ENCODE measurements at places on chromosomes 7 and 10.

GRCh38 chr7:152120210-152120609 is 94.7 kb downstream of the GALNT11 start:
- DNase-seq, result no peak

GRCh38 chr7:124722292-124722691 is 43.3 kb downstream of the GPR37 start:
- DNase-seq, result peak; percentile 4

DNA sequence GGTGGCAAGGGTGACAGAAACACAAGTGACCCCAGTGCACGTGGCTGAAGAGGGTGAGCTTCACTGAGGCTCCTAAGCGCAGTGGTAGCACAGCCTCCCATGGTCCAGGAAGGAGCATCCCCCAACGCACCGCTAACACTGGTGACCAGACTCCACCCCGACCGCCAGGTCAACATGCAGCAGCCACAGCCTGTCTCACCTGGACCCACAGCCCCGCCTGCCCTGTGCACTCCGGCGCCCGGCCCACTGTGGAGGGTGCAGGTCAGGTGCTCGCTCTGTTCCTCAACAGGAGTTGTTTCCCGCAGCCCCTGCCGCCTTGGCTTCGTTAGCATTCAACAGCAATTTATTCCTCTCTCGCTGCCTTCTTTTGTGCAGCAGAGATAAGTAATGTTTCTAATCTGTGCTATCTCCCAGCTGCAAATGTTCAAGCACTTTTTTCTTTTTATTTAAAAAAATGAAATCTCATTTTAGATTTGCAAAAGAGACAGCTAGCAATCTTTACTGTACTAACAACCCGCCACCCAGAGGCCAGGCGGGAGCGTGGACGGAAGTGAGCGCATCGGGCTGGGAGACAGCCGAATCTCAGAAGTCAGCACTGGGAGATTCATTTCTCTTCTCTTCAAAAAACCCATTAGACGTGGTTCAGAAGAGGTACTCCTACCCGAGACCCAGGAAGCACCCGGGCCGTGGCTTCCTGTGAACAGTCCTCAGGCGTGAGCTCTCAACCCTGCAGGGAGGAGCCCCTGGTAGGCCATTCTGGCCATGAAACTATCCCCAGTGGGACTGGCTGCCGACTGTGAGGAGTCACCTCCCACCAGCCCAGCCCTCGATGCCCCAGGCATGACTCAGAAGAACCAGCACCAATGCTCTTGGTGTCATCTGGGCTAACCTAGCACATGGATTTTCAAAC is 133.4 kb downstream of the MAD1L1 start:
- peak; percentile 85 for DNase-seq

DNA sequence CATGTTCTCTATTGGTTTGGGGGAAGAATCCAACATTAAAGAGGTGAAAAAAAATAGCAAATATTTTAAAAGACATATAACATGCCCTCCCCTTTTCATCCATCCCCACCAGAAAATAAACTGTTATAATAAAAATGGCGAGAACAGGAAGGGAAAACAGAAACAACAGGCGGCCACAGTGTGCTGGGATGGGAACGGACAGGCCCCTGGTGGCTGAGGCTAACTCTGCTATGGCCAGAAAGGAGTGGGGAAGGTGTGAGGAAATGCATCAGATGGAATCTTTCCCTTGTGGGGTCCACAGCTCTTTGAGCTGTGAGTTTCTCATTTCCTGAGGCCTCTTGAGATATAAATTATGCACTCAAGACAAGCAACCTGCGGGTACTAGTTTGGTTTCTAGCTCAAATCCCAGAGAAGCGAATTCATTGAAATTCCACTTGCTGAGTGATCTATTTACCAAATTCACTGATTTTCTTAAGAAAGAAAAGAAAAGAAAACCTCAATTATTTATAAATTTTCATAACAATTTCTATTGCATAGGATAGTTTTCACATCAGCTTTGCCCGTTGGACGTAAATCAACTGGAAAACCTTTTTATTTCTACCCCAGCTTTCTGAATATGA is 139.5 kb downstream of the BMPER start:
- DNase-seq, result no peak

- DNase-seq, result no peak
Observed at GRCh38 chr7:38000272-38000671, 79.8 kb downstream of the EPDR1 start.

GRCh38 chr7:82562716-82563404 is 119.3 kb upstream of the CACNA2D1 start:
- DNase-seq, result no peak

DNA sequence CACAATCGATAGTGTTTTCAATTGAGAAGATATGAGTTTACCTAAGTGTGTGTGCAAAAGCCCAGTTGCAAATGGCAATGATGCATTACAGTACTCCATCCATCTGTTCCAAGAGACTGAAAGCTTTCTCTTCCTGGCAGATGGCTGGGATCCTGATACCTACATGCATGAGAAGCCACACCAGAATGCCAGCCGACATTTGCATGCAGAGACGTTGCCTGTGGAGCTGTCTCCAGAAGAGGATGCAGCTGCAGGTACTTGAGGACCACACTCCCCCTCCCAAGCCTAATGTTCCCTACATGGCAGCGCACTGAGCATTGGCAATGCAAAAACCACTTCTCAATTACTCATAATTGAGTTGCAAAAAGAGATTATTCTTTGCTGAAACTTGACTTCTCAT is 332.1 kb downstream of the WDR11 start:
- no peak for DNase-seq

DNA sequence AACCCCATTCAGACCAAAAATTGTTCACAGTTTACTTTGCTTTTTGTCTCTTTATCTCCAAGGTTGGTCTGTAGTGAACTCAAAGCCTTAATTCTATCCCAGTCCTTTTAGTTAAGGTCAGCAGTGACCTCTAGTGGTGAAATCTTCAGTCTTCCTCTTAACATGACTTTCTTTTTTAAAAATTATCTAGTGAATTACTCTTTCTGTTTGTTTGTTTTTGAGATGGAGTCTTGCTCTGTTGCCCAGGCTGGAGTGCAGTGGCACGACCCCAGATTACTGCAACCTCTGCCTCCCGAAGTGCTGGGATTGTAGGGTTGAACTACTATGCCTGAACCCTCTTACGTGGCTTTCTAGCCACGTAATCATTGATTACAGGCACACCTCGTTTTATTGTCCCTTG is 25.0 kb downstream of the ZNF487 start:
- peak; percentile 50 for DNase-seq

DNA sequence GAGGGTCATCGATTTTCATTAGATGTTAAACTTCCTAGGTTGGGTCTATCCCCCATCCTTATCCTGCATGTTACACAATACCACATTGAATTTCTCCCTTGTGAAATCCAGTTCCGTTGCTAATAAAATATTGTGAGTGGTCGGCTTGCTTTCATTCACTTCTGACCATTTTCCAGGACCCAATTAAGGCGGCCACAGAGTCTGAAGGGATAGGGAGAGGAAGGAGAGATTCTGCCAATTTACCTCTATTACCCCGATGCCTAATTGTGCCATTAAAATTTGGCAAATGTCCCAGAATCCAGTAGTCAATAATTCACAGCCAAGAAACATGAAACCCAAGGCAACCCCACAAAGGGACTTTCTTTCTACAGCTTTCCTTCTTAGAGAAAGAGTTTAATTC is 129.9 kb downstream of the IPMK start:
- no peak for DNase-seq

Measured in H54 (cell line).